ENCODE measurements at places on chromosomes 3 and 15.

DNA sequence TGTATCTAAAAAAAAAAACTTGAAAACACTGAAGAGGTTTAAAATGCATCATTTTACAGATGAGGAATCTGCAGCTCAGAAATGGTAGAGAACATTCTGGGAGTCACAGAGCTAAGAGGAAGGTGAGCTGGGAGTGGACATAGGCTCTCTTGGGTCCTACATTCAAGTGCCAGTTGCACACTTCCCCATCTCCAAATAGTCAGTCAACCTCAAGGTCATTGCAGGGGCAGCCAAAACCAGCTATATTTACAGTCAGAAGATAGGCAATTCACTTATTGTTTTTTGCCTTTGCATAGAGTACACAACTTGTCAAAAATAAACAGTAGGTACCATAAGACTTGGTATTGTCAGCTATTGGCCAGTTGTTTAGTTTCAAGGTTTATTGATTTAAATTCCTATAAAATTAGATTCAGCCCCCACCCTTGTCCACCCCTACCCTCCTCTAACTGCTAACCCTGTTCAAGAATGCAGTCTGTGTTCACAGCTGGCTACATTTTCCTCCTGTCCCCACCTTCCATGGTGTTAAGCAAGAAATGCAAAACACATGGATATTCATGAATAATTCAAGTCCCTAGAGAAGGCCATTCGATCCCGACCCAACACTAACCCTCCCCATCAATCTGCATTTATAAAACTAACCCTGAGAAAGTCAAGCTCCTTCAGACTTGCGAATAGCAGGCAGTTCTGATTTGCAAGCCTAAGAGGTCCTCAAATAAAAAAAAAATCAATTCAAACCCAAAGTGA lies 567.0 kb upstream of the MCTP2 start:
- DNase-seq: no peak

DNA sequence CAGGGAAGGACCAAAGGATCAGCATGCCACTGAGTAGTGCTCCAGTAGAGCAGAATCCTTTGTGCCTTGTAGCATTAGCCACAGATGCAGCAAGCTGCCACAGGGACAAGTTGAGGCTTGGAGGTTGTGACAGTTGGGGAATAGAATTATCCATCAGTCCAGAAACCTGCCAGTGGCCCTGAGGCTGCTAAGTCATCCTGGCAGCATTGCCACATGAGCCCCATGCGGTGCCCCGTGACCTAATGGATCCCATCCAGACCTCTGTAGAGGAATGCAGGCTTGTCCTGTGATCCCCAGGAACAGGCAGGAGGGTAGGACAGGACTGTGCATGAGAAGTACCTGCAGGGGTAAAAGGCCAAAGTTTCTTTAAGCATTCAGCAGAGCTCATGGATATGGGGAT lies 51.7 kb downstream of the BOC start:
- no peak for DNase-seq

GRCh38 chr3:50194128-50194902 lies 2.9 kb downstream of the GNAT1 start:
- DNase-seq: peak; percentile 89

- no peak for DNase-seq
Observed at GRCh38 chr3:176415661-176416295, 781.5 kb downstream of the TBL1XR1 start.

GRCh38 chr3:65342084-65342683 lies 654.4 kb upstream of the ADAMTS9 start:
- peak; percentile 38 for DNase-seq

- no peak for DNase-seq
Observed at GRCh38 chr3:190044142-190044541, 76.6 kb downstream of the P3H2 start.

DNA sequence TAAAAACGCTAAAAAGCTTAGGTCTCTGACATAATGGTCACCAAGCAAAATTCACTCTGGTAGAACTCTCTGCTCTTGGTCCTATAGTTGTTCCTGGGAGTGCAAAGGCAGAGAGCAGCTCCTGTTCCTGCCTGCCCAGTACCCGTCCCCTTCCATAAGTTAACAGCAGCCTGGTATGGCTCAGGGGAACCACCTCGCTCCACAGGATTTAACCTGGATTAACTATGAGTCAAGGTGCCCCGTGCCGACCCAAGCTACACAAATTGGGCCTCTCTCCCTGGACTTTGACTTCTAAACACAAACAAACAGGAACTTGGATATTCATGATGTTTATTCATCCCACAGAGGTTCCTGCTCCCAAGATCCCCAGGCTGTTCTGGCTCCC lies 32.1 kb downstream of the SCAP start:
- DNase-seq: peak; percentile 53

DNA sequence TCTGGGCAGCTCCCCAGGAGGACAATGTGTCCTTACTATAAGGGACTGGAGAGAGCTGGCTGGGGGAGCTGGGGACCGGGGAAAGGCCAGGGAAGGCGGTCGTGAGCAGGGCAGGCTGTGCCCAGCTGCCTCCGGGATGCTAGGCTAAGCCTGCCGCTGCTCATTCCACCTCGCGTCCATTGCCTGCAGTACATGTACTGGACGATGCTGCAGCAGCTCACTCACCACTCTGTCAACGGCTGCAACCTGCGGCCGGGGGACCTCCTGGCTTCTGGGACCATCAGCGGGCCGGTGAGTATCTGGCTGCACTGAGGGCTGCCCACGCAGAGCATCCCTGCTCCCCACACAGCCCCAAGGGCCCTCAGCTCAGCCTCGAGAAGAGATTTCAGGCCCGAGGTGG lies 27.1 kb downstream of the FAH start:
- DNase-seq: no peak

All from stomach (tissue), 19 donors.